Cortex of kidney (tissue), 1 donor: ENCODE measurements at places on chromosomes 6 and 20.

DNA sequence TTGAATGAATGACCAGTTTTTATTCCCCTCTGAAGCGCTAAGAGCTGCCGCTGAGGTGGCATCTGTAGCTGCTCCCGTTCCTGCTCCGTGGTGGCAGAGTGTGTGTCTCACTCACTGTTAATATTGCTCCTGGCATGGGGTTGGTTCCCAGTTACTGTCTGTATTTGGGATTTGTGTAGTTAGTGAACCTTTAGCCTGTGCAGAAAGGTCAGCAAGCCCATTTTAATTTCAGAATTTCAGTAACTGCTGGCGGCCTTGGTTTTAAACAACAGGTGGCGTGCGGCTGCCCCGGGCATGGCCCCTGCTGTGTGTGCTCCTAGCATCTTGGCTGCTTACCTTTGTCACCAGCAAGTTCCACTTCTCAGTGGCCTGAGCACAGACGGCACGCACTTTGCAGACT is 54.1 kb upstream of the SLC22A1 start:
- DNase-seq, result no peak

GRCh38 chr6:15313367-15313766 is 67.5 kb downstream of the JARID2 start:
- no peak for DNase-seq

DNA sequence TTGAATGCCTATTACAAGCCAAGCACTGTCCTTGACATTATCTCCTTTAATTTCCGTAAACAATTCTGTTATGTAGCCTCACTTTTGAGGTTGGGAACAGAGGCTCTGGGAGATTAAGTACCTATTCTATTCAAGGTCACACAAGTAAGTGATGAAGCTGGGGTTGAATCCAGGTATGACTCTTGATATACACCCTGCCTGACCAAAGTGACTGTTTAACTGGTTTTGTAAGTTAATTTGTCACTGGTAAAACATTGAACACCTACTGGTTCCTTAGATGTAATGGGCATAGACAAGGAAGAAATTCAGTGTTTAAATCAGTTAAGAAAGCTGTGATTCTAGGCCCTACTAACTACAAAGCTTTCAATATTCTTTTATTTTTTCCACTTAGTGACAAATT is 22.9 kb downstream of the GTF2H5 start:
- DNase-seq, result no peak

DNA sequence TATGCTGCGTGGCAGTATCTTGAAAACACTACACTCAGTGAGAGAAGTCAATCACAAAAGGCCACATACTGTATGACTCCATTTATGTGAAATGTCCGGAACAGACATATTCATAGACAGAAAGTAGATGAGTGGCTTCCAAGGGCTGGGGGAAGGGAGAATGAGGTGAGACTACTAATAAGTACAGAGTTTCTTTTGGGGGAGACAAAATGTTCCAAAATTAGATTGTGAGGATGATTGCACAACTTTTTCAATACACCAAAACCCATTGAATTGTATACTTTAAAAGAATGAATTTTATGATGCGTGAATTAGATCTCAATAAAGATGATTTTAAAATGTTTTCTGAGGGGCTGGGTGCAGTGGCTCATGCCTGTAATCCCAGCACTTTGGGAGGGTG is 9.2 kb upstream of the SPO11 start:
- DNase-seq, result no peak

DNA sequence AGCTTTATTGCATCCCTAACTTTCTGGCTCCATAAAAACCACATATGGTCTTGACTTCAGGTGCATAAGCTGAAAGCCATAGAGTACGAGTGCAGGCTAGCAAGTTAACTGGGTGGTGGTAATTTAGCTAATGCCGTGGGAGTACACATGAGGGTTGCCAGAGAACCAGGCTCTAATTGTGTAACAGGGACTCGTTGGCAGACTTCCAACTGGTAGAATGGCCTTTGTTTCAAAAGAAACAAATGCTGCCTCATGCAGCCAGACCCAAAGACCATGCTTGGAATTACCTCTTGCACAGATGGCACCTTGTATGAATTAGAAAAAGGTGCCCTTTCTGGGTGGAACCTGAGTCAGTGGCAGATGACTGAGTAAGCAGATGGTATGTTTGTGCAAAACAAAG is 73.2 kb downstream of the LY86 start:
- no peak for DNase-seq

GRCh38 chr6:28809947-28810658 is 113.7 kb downstream of the TRIM27 start:
- DNase-seq, result no peak

DNA sequence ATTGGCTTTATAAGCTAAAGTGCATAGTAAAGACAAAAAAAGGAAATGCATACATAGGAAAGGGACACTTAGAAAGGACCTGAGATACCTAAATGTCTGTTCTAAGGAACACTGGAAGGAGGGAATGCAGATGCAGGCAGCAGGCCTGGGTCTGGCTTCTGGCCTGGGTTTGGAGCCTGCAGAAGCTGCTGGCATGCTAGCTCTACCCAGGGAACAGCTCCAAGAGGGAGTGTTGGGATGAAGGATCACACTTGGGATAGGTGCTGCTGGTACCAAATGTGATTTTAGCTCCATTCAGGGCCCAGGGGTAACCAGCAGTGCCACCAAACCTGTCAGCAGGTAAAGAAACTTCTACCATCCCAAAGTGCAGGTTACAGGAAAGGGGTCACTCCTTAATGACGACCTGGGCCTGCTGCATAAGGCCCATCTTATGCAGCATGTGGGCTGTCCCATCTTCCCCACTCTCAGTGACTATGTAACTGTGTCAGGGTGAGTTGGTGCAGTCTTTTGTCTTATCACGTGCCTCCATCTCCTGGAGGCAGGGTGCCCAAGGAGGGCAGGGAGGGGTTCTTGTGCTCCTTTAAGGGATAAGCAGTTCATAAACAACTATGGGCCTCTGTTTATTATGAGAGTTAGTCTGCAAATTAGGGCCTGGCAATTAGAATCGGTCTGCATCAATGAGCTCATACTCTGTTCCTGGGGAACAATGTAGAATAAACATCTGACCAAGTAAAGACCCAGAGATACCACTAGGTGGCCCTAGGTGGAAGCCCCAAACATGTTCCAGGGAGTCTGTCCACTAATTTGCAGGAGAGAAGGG is 26.9 kb downstream of the DDX27 start:
- no peak for DNase-seq

DNA sequence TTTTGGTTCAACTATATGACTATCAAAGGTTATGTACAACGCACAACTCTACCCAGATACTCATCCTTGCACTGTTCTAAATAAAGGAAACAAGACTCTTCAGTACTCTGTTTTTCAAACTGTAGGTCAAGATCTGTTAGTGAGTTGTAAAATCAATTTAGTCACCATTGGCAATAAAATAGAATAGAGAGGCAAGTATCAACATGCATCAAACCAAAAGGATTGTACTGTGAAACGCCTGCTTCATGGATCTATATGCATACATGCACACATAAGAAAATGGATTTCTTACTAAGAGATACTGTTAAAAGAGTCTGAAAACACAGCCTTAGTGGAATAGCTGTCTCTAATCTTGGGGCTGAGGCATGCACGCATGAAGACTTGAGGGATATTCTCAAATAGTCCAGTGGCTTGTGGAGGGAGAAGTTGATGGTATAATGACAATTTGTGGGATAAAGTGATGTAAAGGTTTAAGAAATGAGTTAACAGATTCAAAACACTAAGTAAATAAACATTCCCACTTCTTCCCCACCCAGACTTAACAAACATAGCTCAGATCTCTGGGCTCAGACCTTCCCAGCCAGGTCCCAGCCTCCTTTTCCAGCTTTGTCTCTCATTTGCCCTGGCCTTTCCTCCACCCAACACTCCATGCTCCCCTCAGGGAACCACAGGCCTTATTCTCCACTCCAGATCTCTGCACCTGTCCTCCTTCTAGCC is 10.7 kb upstream of the LZTS3 start:
- DNase-seq, result no peak

GRCh38 chr6:159807150-159807858 is 7.2 kb downstream of the PNLDC1 start:
- DNase-seq, result no peak

GRCh38 chr6:152122434-152122833 is 315.0 kb downstream of the ESR1 start:
- DNase-seq, result no peak

DNA sequence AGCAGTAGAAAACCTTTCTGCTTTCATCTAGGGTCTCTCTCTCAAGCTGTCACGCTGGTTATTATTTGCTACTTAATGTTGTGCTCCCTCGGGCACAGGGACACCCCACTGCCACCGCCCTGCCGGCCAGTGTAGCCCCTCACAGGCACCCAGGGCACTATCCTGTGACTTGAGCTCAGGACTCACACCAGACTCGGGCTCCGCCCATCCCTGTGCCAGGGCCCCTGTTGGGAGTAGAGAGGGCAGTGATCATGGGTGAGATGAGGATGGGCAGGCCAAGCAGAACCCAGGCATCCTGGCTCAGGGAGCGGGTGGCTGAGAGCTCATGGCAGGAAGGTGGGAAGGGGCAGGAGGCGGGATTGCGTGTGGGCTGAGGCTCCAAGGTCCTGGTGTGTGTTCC is 371.9 kb downstream of the ZFAND3 start:
- no peak for DNase-seq

DNA sequence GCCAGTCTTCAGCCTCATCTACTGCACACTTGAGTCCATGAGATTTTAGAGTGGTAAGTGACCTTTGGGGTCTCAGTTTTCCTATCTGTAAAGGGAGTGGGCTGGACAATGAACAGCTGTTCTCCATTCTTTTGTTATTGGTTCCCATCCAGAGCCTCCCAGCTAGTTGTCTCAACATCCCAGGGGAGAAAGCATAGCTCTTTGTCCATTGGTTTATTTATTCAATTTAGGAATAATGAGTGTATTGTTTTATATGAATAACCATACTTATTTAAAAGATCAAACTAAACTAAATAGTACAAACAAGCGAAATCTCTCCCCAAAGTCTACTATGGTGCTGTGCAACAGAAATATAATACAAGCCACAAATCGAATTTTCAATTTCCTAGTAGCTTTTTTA is 13.7 kb downstream of the PIGT start:
- no peak for DNase-seq

GRCh38 chr20:57742507-57743181 is 32.8 kb upstream of the PMEPA1 start:
- DNase-seq, result no peak
